NCI-H2171 (cell line): ENCODE measurements at places on chromosomes 16 and 17.

- DNase-seq, result no peak
Observed at GRCh38 chr17:48308581-48308980, 121.4 kb downstream of the SKAP1 start.

DNA sequence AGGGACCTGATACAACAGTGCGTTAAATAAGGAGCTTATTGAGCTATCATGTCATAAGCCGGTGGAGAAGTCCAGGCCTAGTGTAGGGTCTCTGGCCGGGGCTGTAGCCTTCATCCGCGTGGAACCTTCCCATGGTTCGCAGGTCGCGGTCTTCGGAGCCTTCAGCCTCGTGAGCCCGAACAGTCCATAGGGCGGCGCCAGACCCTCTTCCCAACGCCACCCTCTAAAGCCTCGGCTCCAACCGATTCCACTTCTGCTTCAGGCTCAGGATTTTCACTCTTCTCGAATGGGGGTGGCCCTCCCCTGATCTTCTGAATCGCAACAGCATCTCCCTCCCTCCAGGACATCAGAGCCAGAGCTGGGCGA, 10.3 kb upstream of the BRCA1 start:
- DNase-seq, result no peak

DNA sequence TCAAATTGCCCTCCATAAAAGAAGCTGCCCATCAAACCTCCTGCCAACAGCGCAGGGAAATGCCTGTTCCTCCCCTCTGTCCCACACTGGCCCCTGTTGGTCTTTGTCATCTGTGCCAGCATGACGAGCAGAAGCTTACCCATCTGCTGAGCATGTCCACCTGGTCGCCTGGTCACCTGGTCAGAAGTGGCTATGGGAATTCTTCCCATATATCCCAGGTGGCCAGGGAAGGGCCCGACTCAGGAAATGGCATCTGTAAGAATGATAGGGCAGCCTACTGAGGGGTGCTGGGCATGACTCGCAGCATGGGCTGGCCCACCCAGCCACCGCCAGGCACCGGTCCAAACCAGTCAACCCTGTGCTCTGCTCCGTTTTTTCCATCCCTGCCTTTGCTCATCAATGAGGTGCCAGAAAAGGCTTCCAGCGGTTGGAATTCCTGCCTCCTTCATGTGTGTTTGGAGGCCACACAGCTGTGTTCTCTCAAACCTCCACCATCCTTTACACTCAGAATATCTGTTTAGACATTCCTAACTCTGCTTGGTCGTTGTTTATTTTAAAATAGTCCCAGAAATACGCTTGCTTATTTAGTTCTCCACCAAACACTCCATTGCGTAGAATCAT, 145.2 kb downstream of the CLEC16A start:
- DNase-seq, result no peak

DNA sequence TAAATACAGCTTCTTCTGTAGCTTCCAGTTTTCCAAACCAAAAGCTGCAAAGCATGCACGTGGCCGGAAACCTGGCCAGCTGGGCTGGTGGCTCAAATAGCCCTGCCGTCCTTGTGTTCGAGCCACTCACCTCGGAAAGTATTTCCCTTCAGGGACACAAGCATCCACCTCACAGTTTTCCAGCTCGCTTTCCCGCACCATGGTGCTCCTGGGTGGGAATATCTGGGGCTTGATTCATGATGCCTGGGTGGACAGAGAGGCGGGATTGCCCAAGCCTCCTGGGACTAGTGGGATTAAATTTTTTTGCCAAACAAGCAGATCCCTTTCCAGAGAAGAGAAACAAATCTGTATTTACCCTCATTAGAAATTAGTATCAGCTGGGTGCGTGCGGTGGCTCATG, 7.1 kb upstream of the MVD start:
- no peak for DNase-seq

DNA sequence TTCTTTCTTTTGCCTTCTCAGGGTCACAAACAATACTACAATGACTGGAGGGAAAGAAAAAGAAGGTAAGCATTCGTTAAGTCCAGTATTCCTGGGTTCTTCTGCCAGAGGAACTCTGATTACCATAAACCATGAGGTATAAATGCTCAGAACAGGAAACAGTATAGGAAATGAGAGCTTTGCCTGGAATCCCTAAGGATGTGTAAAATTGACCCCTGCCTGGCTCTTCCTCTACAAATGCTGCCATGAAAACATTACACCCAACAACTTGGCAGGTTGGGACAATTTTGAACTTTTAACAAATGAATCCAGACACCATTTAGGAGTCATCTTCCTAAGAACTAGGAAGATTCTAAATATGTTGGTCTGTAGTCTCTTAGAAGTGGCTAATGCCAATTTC, 173.8 kb downstream of the CDH11 start:
- DNase-seq, result no peak

DNA sequence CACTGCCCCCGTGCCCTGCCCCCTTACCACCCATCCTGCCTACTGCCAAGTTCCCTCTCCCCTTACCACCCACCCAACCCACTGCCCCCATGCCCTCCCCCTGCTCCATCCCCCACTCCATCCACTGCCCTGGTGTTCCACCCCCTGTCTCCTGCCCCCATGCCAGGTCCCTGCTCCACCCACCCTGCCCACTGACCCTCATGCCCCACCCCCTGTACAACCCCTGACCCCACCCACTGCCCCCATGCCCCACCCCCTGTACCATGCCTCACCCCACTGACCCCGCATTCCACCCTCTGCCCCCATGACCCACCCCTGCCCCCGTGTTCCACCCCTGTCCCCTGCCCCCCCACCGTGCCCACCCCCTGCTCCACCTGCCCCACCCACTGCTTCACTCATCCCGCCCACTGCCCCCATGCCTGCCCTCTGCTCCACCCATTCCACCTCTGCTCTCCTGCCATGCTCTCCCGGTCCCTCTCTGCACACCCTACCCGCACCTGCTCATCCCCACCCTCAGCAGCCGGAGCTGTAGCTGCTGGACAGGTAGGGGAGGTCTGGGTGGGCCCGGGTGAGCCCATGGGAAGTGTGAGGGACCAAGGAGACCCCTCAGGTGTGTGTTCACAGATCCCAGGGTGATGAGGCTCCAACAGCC, 7.4 kb upstream of the FN3KRP start:
- DNase-seq, result no peak

DNA sequence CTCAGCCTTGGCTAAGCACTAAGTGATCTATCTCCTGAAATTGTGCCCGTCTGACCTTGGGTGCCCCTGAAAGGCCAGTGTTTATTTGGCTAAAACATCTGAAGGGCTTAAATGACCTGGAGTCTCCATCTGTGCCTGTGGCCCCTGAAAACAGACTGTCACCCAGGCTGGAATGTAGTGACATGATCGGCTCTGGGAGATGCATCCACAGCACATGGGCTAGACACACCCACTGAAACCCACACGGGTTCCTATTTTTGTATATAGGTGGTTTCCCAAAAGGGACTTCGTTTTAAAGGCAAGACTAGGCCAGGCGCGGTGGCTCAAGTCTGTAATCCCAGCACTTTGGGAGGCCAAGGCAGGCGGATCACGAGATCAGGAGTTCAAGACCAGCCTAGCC, 13.5 kb downstream of the CEP295NL start:
- no peak for DNase-seq

DNA sequence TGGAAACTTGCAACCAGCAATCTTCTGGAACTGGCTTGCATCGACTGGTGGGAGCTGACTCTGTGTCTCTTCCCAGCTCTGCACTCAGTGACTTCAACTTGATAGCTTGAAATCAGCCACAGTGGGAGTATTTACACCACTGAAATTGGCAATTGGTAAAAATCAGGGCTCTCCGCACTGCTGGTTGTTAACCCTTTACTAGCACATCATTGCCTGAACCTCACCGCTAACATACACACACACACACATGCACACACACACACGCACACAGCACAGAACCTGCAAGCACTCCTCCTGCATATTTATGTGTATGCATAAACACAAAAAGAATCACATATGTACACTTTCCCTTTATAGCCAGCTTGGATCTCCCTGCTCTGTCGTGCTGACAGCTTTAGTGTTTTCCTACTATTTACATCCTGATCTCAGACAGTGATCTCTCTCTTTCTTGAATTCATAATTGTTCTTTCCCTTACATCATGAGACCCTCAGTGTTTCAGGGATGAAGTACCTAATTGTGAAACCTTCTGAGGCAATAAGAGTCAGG, 7.9 kb upstream of the TMIGD1 start:
- no peak for DNase-seq

DNA sequence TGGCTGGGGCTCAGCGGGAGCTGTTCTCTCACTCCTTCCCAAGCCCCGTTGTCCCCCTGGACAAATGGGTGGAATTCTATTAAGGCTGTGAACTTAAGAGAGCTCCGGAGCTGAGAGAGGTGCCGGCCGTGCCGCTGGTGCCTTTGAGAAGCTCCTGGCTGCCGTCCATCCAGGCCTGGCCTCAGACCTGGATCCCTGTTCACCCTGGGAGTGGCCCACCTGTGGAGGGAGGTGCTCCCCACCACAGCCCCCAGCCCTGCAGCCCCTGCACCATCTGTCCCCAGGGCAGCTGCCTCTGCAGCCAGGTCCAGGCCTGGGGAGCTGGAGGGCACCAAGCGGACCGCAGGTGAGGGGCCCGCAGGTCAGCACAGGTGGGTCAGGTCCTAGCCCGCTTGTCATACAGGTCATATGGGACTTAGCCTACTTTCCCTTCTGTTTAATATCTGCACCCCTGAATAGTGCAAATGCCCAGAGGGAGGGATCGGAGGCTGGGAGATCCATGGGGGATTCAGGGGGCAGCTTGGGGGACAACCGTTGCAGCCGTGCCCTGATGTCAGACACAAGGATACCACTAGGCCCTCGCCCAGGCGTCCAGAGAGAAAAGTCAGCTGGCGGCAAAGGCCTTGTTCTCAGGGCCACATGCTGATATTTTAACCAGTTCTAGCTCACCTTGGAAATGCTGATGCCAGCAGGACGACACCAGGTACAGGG, 15.2 kb upstream of the METRNL start:
- DNase-seq, result no peak

DNA sequence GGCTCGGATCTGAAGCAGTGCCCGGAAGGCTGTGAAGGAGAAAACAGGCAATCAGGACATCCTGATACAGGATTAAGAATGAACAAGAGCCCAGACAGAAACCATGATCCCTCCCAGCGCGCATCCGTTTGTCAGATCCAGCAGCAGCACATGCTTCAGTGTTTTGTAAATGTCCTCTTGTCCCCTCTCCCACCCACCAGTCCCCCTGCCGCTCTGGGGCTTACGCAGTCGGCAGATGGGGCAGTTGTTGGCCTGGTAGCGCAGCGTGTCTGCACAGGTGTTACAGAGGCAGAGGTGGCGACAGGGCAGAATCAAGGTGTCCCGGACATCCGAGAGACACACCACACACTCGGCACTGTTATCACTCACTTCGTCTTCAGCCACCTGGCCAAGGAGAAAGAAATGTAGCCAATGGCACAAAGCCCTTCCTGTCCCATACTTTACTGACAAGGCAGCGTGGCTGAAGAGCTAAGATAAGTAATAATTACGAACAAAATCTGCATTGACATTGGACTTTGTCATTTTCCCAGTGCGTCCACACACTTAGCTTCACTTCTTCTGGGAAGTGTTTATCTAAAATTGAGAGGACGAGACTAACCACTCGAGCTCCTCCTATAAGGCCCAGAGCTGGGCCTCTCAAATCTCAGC, 20.7 kb upstream of the FOXJ1 start:
- DNase-seq, result no peak

GRCh38 chr17:81821603-81822311, 11.3 kb downstream of the MCRIP1 start:
- peak; percentile 89 for DNase-seq

DNA sequence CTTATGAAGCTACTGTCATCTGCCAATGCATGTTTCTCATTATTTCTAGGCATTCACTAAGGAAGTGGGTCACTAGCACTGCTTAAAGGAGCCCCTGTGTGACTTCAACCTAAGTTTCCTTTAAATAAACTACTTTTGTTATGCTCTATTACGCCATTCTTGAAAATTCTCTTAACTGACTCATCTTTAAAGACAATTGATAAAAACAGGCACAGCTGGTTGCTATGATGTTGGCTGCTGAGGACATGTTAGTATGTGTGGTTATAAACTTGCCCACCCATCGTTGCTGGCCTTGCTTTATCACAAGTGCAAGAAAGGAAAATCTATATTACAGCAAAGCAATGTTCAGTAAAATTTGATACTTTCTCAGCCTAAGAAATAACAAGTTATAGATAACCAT, 75.8 kb upstream of the CNTNAP4 start:
- no peak for DNase-seq

- DNase-seq, result no peak
Observed at GRCh38 chr16:1027501-1027815, 45.1 kb upstream of the SSTR5 start.
